ENCODE measurements at places on chromosomes 3 and 15. TPM values are rescaled to one million over a fixed set of nuclear protein-coding genes. Genes with fewer than 3 reads are reported as not detected.

OXTR gene
- 0.53 TPM for total RNA-seq

WWTR1 gene
- 7.3 TPM for total RNA-seq

KBTBD12 gene
- under 0.01 TPM for total RNA-seq

DNA sequence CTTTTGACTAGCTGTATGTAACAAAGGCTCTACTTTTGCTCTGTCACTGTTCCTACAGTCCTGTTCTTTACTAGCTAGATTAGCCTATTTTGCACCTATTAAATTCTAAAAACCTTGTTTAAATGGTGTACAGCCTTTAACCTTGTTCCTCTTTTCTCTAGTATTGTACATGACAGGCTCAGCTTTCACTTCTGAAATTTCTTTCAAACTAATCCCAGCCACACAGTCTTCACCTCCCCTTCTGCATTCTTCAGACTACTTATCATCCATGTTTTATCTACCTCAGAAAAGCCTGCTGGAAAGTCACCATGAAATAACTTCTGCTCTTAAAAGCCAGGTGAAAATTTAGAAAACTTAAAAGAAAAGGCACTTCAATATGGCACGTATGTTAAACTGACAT lies 122.4 kb downstream of the NECTIN3 start:
- no peak for DNase-seq

DNA sequence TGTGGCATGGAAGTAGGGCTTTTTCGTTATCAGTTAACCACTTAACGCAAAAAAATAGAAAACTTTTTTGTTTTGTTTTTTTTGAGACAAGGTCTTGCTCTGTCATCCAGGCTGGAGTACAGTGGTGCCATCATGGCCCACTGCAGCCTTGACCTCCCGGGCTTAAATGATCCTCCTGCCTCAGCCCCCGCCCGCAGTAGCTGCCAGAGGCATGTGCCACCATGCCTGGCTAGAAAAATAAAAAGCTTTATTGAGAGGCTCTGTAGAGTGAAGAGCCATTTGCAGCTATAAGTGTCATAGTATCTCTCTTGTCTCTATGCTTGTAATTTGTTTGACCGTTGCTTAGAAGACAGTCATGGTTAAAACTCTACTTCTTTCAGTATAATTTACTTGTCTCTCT lies 13.5 kb downstream of the PPP4R2 start:
- DNase-seq: no peak

- DNase-seq: no peak
Observed at GRCh38 chr15:72980661-72981060, 71.6 kb upstream of the NEO1 start.

GRCh38 chr15:89531796-89532537 lies 35.6 kb upstream of the RHCG start:
- peak; percentile 84 for DNase-seq

DNA sequence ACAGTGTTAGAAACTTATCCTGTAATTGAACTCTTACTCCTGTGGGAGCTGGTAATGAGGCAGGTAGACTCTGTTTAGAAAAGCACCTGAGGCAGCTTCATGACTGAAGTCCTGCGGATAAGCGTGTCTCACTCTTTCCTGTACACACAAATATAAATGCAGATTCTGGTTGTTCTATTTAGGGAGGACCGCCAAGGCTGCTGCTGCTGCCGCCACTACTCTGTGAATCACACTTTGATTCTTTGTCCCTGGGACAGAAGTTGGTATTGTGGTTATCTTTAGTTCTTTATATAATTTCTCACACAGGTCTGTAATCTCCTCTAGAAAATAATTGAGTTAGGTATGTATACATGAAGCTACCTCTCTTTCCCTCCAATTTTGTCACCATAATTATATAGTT lies 3.6 kb downstream of the LSAMP start:
- DNase-seq: no peak

DNA sequence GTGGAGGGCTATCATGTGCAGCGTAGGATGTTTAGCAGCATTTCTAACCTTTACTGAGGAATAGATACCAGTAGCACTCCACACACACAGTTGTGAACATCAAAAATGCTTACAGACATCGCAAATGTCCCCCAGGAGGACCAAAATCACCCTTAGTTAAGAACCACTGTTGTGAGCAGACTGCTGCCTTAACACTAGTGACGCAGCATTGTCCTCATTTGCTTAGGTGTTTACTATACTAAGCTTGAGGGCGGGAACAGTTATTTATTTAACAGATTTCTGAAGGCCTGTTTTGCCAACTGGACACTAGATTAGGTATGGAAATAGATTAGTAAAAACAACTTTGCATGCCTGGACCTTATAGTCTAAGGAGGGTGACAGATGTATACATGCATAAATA lies 2.3 kb downstream of the PPP2R3A start:
- DNase-seq: no peak

DNA sequence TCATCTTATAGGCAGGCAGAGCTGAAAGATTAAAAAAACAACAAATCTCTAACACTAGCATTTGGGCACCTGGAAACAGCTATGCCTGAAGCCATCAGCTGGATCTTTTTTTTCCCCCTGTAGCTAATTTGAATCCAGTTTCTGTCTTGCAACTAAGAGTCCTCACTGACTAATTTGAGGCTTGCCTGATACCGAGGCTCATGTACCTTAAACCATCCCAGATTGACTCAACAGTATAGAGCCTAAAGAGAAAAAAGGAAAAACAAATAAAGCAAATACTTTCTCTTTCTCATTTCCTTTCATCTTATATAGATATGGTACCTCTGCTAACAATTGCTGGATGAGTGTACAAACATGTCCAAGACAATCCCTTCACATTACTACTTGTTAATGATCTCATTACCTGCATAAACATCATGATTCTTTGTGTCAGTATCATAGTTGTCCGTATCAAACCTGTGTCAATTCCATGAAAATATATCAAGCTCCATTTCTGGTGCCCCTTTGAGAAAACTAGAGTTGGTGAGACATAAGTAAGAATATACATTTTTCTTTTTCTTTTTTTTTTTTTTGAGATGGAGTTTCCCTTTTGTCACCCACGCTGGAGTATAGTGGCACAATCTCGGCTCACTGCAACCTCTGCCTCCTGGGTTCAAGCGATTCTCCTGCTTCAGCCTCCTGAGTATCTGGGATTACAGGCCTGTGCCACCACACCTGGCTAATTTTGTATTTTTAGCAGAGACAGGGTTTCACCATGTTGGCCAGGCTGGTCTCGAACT lies 43.1 kb downstream of the BHLHE40 start:
- peak; percentile 98 for DNase-seq

- DNase-seq: peak; percentile 56
Observed at GRCh38 chr15:99749386-99749785, 16.1 kb upstream of the LYSMD4 start.

- peak; percentile 70 for DNase-seq
Observed at GRCh38 chr3:14371573-14372474, 30.6 kb upstream of the SLC6A6 start.

Measured in bronchial epithelial cell (primary cell).